ENCODE measurements at places on chromosomes 2 and 18.

DNA sequence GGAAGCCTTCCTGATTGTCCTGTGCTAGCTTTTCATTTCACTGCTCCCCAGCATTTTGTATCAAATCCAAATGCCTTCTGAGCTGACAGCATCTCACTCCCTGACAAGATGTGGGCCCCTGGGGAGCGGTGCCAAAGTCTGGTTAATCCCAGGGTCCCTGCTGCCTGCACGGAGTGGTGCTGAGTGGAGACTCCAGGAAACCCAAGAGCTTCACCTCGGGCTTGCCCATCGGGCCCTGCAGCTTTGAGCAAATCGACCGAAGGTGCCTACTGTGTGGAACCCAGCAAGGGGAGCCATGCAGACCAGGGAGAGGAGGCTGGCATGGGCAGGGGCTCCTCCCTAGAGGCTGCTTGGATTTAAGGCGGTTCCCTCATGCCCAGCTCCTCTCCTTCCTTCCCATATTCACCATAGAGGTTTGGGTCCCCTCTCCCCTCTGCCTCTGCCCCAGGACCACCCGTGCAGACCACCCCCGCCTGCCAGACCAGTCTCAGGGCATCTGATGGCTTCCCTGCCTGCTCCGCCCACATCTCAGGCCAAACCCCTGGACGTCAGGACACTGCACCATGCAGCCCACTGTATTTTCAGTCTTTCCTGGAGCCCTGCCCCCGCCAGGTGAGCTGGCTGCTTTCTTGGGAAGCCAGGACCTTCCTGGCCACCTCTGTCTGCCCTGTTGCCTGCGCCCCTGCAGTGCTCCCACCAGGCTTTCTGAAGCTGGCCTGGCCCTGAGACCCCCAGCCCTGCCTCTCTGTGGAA is 37.8 kb downstream of the RRM2 start:
- DNase-seq = no peak

DNA sequence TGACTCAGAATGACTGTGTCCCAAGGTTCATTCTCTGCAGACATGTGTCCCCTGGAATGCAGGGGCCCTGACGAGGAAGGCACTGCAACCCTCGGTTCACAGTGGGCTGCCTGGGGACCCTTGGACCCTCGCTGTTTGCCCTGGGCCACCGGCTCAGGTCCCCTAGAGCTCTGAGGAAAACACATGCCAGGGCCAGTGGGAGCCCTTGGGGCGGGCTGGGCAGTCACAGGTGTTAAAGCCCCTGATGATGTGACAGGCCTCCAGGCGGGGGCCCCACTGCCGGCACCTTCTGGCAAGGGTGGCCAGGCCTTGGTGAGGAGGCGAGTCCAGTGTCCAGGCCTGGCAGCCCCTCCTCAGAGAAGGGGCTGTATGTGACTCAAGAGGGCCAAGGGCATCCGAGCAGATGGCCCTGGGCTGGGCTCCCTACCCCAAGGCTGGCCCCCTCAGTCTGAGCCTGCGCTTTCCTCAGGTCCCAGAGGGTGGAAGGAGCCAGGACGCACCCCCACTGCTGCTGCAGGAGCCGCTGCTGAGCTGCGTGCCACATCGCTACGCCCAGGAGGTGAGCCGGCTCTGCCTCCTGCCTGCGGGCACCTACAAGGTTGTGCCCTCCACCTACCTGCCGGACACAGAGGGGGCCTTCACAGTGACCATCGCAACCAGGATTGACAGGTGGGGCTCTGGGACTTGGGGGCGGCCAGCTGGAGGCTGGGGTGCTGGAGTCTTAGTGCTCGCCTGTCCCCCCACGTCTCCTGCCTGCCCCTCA is 11.1 kb downstream of the CAPN10 start:
- no peak for DNase-seq

DNA sequence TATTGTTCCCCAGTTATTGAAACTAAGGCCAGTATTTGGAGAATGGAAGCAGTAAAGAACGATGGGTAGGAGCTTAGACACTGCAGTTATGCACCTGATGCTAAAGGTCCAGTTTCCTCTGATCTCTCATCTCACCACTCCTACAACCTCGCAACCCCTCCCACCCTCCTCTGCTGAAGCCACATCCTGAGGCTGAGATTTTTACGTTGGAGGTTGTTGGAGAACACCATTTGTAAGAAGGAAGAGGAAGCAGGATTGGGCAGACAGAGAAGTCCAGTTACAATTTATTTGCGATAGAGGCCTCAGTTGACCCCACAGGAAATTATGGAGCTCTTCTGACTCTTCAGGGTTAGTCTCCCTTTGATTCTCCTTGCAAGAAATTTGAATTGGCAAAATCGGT is 54.3 kb upstream of the NDUFV2 start:
- no peak for DNase-seq

DNA sequence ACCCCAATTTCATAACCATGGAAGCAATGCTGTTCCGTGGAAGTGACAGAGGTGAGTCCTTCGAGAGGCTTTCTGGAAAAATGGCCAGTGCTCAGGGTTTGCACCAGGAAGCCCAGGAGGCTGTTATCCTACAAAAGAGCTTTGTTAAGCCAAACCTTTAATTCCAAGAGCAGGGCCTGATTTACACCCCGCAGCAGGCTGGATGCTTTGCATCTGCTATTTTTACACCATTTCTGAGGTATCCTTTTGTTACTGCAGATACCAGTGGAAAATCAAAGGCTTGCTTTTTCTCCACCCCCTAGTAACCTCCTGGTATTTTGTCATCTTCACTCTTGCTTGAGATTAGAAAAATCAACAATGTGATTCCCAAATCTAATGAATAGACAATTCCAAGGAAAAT is 380.6 kb downstream of the SOX11 start:
- no peak for DNase-seq

GRCh38 chr2:893311-893710 is 57.3 kb upstream of the SNTG2 start:
- no peak for DNase-seq

Data from stimulated activated CD4-positive, alpha-beta T cell treated with anti-CD3 and anti-CD28 coated beads, Interleukin-1b, Interleukin-23, amount 100 ng/mL, for 4 hours (primary cell).